ENCODE measurements at places on chromosomes 6 and 20.
A peak's percentile ranks its signal among the peaks of the same experiment; 100 is the strongest.

DNA sequence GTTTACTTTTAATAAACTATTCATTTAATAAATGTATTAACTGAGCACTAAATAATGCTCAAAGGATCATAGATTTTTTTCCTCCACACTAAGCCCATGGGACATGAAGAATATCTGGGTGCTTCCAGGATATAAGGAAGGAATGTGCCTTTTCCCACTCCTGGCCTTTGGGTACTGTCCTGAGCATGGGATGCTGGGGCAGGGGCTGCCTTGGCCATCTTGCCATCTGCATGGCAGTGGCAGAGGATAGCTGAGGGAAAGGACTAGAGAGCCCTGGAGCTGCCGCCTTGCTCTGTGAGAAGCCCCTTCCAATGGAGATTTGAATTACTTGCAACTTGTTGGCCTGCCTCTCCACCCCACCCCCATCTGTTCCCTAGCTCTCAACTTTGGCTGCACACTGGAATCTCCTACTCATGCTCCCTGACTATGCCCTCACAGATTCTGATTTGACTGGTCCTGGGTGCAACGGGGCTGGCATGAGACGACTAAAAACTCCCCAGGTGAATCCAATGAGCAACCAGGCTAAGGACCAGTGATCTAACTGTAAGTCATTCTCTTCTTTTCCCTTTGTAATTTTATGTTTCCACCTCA lies 15.6 kb downstream of the DDRGK1 start:
- DNase-seq = no peak
- H3K4me3 ChIP-seq = no peak overlapping the region
- peaks cover 18% of the 10 kb centered on the region for H3K36me3 ChIP-seq
- H3K27me3 ChIP-seq = no peaks in the 10 kb centered on the region

- H3K36me3 ChIP-seq = no peaks in the 10 kb centered on the region
- no peaks in the 10 kb centered on the region for H3K27me3 ChIP-seq
- no peak for DNase-seq
- H3K27ac ChIP-seq = no peak overlapping the region
- H3K4me3 ChIP-seq = no peak overlapping the region
Observed at GRCh38 chr20:7248281-7249201, 481.1 kb downstream of the BMP2 start.

DNA sequence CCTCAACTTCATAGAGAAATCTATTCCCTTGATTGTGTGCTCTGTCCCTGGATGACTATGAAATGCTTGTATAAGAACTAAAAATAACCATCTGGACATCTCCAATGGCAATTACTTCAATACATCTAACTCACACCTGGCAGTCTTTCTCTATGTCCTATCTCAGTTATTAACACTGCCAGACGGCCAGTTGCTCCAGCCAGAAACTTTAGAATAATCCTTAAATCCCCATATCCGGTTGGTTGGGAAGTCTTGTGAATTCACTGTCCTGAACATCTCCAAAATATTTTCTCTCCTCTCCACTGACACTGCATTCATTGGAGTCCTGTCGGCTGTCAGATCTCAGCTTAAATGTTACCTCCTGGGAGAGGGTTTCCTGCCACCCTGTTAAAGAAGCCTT lies 12.2 kb upstream of the LAMA2 start:
- H3K27ac ChIP-seq = no peak overlapping the region
- no peaks in the 10 kb centered on the region for H3K36me3 ChIP-seq
- H3K4me1 ChIP-seq = no peaks in the 10 kb centered on the region
- no peak for DNase-seq
- H3K27me3 ChIP-seq = no peaks in the 10 kb centered on the region
- no peak overlapping the region for H3K4me3 ChIP-seq

DNA sequence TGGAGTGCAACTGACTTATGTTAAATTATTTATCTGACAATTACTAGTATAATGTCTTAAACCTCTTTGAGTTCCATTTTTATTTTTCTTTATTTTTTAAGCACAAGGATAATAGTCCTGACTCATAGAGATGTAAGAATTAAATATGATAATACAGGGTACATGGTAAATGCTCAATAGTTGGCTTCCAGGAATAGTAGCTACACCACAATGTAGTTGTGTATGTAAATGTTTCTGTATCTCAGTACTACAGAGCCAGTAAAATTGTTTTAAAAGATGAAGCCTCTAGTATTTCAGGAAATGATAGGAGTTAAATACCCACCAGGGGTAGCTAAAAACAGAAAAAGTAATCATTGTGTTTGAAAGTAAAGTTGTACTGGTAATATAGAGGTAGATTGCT lies 487.4 kb upstream of the IRAK1BP1 start:
- H3K27me3 ChIP-seq = no peaks in the 10 kb centered on the region
- DNase-seq = no peak
- no peaks in the 10 kb centered on the region for H3K4me1 ChIP-seq
- no peak overlapping the region for H3K27ac ChIP-seq

DNA sequence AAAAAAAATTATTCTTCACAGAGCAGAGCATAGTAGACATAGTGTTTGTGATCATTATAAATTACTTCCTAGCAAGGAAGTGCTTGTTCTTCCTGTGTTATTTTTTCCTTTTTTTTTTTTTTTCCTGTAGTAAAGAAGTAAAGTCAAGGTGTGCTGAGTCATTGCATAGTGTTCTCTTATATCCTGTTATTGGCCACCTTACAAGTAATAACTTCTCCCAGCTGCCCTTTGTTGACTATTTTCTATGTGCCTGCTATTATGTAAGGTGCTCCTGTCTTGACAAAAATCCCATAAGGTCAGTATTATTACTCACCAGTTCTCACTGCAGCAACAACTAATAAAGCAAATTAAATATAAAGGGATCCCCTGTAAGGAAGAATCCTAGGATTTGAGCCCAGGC lies 195.3 kb downstream of the GJA1 start:
- no peak overlapping the region for H3K4me3 ChIP-seq
- DNase-seq = no peak
- peaks cover 33% of the 10 kb centered on the region for H3K4me1 ChIP-seq
- no peaks in the 10 kb centered on the region for H3K27me3 ChIP-seq

DNA sequence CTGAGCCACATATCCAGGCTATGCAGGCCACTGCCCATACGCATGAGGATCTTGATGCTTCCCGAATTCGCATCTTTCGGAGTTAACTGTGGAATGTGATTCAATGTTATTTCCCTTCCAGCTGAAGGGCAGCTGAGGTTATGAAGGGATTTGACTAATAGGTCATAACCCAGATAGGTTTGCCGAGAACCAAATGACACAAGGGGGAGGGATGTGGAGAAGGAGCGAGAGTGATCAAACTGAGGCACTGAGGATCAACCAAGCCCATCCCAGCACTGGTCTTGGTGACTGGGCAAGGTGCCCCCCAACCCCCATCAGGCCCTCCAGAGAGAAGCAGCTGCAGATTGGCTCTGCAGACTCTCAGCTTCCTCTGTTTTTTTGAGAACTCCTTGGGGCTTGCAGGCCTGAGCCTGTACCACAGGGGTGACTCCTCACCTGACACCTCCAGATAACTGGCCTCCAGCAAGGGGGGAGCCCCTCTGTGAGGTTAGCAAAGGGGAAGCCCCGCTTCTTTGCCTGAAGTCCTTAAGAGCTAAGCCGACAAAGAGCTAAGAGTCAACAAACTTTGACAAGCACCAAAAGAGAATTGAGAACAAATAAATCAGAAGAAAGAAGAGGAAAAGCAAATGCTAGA lies 185.9 kb downstream of the PDE7B start:
- H3K27me3 ChIP-seq = no peaks in the 10 kb centered on the region
- no peak for DNase-seq
- no peaks in the 10 kb centered on the region for H3K36me3 ChIP-seq
- H3K4me3 ChIP-seq = peak overlapping the region; percentile 10
- H3K4me1 ChIP-seq = no peaks in the 10 kb centered on the region
- peak overlapping the region; percentile 77 for H3K27ac ChIP-seq

DNA sequence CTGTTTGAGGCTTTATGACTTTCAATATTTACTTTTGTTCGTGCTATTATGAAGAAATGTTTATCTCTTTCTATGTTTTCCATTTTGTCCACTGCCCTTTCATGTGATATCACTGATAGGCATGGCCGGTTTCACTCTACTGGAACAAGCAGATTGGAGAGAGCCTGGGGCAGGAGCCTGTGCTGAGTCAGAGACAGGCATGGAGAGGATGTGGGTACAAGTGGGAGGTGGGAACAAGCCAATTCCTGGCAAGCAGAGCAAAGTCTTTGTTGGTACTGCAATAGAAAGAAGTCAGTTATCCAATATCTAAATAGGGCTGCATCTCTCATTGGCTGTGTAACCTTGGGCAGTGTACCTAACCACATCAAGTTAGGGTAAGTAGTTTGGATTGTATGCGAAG lies 545.6 kb upstream of the MAP3K7 start:
- H3K4me3 ChIP-seq = no peak overlapping the region
- H3K36me3 ChIP-seq = no peaks in the 10 kb centered on the region
- no peak for DNase-seq
- no peaks in the 10 kb centered on the region for H3K4me1 ChIP-seq
- no peak overlapping the region for H3K27ac ChIP-seq

DNA sequence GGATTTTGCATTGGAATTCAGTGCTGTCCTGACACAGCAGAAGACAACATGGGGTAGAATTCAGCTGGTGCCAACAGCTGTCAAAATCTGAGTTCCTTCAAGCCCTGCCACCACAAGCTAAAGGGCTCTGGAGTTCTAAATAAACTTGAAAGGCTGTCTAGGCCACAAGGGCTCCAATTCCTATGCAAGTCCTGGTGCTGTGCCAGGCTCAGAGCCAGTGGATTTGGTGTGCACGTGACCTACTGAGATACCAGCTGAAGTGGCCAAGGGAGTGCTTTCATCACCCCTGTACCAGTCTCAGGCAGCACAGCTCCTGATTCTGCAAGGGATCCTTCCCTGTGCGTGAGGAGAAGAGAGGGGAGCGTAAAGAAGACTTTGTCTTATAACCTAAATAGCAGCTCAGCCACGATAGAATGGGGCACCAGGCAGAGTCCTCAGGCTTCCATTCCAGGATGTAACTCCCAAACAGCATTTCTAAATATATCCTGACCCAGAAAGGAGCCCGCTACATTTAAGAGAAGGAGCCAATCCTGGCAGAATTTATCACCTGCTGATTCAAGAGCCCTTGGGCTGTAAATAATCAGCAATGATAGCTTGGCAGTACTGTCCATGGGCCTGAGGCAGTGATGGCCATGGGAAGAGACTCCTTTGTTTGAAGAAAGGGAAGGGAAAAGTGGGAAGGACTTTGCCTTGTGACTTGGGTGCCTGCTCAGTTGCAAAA lies 881.2 kb upstream of the EPHA7 start:
- H3K27me3 ChIP-seq = no peaks in the 10 kb centered on the region
- no peaks in the 10 kb centered on the region for H3K4me1 ChIP-seq
- DNase-seq = no peak
- H3K4me3 ChIP-seq = no peak overlapping the region

DNA sequence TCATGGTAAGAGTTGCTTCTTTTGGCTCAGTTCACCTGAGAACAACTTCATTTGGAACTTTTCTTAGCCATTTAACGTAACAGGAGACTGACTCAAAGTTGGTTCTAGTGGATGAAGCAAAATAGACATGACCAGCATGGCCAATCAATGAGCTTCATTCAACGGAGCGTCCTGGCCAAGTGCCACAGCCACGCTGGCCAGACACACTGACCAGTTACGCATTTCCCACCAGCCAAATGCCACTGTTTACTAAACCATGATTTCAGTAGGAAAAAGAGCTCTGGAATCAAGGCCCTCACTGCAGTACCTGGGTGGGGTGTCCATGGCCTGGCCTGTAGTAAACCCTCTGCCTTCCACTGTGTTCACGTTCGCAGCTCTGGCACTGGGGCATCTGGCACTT lies 80.4 kb downstream of the POPDC3 start:
- H3K27me3 ChIP-seq = no peaks in the 10 kb centered on the region
- H3K27ac ChIP-seq = no peak overlapping the region
- no peak overlapping the region for H3K4me3 ChIP-seq
- DNase-seq = no peak

Data from esophagus squamous epithelium (tissue), 5 donors.